Activated CD4-positive, alpha-beta T cell treated with anti-CD3 and anti-CD28 coated beads, Interleukin-2, amount 50 U/mL, for 24 hours (primary cell): ENCODE measurements at places on chromosomes 7 and 10.

- DNase-seq: no peak
Observed at GRCh38 chr7:139354729-139355128, 5.0 kb upstream of the LUC7L2 start.

GRCh38 chr10:14605231-14605925 is 169.3 kb downstream of the FAM107B start:
- DNase-seq: no peak

DNA sequence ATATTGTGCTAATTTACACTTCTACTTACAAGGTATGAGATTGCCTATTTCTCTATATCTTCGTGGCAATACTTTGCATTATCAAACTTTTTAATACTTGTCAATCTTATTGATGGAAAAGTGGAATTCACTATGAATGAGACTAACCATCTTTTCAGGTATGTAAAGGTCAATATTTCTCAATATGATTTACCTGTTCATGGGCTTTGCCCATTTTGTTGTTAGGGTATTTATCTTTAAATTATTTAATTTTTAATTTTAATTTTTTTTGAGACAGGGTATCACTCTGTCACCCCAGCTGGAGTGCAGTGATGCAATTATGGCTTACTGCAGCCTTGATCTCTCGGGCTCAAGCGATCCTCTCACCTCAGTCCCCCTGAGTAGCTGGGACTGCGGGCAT is 47.8 kb upstream of the LCOR start:
- DNase-seq: no peak

DNA sequence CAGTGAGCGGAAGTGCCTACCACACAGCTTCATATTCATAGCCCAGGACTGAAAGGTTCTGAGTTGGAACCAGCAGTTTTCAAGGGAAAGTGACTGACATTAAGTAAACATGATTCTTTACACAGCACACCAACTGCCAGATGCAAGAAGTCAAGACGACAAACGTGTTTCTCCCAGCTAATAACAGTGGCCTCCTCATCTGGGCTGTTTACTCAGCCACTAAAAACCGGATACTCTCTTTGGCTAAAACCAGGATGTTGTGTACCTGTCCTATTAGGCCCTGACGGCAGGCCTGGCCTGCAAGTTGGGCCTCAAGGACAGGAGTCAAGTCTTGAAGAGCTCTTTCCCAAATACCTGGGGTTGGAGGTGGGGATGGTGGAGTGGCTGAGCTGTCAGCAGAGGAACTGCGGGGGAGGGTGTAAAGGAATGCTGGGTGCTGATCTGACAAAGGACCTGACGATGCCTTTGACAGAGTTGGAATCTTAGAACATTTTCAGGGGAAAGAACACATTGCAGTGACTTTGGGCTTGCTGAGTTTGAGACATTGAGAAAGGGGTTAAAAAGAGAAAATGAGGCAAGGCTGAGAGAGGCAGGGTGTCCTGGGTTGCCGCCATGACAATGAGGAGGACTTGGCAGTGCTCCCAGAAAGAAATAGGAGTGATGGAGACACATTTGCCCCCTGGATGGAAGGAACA is 57.7 kb downstream of the STEAP1B start:
- DNase-seq: no peak

DNA sequence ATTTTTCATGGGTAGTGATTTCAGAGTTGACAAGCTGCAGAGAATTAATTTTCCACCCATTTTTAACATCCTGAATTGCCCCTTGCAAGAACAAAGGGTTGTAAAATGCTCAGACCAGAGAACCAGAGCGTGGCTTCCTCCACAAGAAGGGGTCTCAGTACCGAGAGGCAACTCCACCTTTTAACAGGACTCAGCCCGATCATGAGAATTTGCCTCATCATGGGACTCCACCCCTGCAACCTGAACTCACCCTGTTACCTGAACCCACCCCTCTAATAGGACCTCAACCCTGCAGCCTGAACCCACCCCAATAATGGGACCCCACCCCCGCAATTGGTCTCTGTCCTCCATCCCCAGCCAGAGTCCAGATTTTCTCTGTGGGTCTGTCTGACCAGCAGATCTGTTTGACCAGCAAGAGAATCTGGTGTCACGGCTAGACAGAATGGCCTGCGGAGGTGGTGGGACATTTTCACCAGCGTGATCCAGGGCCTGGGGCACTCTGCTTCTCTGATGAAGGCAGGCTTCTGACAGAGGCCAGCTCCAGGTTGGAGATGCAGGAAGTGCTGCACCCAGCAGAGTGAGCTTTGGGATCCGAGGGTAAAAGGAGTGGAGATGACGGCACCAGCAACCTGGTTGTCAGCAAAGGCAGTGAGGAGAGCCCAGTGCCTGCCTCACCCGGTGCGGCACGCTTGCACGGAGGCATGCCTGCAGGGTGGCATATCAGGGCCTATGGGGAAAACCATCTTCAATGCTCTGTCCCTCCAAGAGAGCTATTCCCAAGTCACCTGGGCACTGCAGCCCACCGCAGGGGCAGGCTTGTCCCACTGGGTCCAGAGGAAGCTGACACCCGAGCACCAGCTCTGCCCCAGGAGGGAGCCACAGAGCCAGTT is 136.6 kb downstream of the TCERG1L start:
- no peak for DNase-seq

GRCh38 chr7:38905056-38905759 is 3.8 kb downstream of the VPS41 start:
- DNase-seq: no peak

DNA sequence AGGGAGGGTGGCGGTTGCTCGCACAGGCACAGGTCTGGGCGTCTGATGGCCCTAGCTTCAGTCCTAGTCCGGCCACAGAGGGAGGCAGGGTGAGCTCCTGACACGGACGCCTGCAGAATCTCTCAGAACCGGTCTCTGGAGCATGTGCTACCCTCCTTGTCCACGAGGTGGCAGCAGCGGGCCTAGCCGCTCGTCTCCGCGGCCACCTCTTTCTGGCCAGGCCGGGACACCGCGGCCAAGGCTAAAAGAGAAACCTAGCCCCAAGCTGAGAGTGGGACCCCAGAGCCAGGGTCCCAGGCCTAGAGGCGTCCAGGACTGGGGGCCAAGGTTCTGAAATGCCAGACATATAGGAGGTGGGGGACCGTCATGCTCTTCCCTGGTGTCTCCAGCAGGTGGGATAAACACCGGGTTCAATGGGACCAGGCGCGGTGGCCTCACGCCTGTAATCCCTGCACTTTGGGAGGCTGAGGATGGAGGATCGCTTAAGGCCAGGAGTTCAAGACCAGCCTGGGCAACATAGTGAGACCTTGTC is 3.2 kb upstream of the LAT2 start:
- DNase-seq: peak; percentile 72

GRCh38 chr7:21596801-21597200 is 54.0 kb downstream of the DNAH11 start:
- no peak for DNase-seq

DNA sequence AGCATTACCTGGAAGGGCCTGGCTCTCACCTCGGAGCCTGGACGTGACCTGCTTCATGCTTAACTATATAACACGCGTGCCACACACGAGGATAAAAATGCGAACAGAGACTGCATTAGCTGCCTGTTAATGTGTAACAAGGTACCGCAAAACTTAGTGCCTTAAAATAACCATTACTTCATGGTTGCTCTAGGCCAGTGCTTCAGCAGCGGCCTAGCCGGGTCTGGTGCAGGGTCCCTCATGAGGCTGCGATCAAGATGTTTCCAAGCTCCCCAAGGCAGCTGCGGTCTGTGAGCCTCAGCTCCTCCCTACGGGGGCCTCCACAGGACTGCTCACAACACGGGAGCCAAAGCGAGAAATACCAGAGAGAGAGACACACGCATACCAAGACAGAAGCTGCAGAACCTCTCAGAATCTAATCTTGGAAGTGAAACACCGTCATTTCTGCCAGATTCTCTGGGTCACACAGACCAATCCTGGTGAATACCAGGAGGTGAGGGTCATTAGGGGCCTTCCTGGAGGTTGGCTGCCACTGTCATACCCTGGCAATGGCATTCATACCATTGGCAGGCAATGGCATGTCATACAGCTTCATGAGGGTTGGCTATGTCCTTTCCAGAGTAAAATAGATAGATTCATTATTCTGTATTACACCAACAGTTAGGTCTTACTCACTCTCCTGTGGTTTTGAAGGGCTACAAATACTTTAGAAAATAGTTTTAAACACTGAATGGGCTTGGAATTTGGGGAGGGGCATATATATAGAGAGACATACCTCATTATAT is 94.5 kb downstream of the HIPK2 start:
- no peak for DNase-seq

- DNase-seq: no peak
Observed at GRCh38 chr10:49338604-49339003, 39.6 kb downstream of the C10orf71 start.

GRCh38 chr7:21253740-21254687 is 173.9 kb upstream of the SP4 start:
- DNase-seq: no peak

- DNase-seq: no peak
Observed at GRCh38 chr10:13019280-13019679, 17.8 kb upstream of the CCDC3 start.

DNA sequence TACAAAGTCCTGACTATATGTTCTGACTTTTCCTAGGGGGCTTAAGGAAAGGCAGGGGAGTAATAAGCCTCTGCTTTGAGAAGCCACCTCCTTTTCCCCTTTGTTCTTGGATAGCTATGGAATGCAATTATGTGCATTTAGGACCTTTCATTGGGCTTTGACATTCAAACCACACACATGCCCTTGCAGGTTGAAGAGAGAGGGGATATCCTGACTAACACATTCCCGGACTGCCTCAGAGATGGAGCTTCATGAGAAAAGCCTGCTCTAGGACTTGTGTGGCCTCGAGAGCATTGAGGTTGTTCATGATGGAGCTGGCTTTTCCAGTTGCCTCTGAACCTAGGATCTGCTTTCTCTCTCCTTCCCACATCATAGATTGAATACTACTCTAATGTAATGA is 694.5 kb downstream of the LRMDA start:
- no peak for DNase-seq
